ENCODE measurements at places on chromosomes 11 and 22.
A peak's percentile ranks its signal among the peaks of the same experiment; 100 is the strongest.

DNA sequence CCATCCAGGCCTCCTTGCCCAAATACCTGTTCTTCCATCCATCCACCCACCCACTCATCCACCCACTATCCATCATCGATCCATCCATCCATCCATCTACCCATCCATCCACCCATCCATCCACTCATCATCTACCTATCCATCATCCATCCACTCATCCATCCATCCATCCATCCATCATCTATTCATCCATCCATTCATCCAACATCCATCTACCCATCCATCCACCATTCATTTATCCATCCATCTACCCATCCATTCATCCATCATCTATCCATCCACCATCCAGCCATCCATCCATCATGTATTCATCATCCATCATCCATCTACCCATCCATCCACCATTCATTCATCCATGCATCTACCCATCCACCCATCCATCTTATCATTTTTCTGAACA, 413.2 kb downstream of the CTTN start:
- no peak for DNase-seq

DNA sequence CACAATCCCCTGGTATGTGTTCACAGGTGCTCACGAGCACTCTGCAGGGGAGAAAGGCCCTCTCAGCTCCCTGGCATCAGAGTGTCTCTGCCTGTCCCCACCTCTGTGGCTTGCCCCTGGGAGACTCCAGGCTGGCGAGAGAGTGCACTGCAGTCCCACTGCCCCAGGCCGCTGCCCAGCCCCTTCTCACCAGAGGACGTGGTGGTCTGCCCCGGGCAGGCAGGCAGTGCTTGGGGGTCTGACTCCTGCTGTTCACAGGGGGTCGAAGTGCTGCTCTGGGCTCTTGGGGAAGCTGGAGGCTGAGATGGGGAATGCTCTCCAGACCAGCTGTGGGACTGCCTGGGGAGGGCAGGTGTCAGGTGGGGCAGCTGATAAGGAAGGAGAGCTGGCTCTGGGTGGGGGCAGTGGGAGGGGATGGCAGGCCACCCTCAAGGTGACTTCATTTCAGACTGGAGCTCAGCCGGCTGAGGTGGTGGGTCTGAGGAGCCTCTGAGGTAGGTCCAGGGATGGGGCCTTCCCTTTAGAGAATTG, 151.0 kb upstream of the B3GAT1 start:
- DNase-seq: no peak

GRCh38 chr11:72439455-72439854, 5.1 kb upstream of the CLPB start:
- DNase-seq: no peak

GRCh38 chr11:124612567-124613246, 1.5 kb downstream of the PANX3 start:
- DNase-seq: no peak

DNA sequence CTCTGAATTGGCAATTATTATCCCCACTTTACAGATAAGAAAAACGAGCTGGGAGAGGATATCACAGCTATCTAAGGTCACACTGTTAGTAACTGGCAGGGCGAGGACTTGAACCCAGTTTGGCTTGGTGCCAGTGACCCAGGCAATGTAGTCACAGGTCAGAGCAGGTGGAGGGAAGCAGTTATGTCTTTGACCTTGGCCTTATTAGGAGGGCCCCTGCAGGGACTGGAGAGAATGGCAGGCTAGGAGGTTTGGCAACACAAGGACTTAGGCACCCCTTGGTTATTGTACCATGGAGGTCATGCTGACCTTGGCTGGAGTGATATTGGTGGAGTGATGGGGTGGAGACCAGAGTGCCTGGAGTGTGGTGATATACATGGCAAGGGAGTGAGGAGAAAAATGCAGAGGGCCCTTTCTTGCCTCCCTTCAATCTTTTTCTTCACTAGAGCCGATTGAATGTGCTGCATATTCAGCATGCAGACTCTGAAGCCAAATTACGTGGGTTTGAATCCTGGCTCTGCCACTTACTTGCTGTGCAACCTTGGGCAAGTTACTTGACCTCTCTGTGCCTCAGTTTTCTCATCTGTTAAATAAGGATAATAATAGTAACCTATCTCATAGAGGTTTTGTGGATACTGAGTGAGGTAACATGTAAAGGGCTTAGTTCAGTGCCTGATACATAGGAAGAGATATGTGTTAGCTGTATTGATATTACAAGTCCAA, 92.7 kb upstream of the TBCEL start:
- no peak for DNase-seq

DNA sequence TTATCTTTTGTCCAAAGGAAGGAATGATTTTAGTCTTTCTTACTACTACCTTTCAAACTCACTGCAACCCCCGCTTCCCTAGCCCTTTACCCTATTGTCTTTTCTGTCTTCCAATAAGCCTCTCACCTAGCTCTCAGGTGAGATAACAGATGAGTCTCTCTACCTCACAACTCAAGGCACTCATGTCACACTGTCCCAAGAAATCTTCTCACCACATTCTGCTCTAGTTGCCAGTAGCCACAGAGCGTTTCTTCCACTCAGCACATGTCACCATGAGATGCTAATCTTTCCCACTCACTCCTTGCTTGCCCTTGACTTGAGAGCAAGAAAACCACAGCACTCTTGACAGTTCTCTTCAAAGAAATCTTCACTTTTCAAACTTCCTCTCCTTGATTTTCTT, 32.7 kb upstream of the TMEM41B start:
- no peak for DNase-seq

GRCh38 chr11:19311308-19312030, 70.7 kb upstream of the E2F8 start:
- no peak for DNase-seq

DNA sequence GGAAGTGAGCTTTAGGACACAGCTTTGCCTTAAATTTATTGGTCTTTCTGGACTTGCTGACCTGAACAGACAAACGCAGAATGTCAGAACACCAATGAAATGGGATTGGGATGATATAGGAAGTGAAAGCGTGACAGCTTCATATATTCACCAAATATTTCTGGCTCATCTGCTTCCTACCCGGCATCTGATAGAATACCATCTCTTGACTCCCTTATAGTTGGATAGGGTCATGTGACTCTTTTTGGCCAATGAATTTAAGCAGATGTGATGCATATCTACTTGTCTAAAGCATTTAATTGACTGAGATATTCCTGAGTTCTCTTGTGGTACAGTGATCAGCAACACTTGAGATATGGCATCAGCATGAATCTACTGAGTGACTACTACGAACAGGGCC, 2.5 kb upstream of the CAPRIN1 start:
- DNase-seq: no peak

DNA sequence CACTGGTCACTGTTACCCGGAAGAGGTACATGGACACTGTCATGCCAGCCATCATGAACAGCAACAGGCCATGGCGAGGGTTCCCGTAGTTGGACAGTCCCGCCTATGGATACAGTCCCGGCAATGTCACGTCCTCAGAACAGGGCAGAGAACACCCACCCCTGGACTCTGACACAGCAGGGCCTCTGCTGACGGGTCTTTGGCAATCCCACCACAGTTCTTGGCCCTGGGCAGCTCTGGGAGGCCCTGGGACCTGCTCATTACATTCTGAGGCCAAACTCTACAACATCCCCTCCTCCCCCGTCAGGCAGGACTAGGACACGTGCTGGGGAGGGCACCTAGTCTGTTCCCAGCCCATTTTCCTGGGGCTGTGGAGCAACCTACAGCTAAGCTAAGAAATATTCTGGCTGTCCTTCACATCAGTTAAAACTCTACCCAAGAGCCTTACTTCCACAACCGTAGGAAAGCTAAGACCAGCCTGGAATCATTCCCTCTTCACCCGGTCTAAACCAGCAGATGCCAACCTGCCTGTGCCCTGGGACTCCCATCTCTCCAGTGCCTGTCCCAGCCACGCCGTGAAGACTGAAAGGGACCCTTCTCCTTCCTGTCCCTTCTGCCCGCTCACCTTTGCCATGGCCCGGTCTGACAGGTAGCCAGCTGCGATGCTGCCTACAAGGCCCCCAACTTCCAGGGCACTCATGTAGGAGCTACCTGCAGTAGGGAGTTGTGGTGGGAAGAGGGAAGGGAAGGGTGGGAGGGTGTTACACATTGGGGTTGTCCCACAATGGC, 4.5 kb downstream of the SLC37A4 start:
- DNase-seq: no peak

- DNase-seq: no peak
Measured at GRCh38 chr11:94938095-94939055, 35.0 kb downstream of the CWC15 start.

GRCh38 chr11:1288426-1289151, 20.8 kb downstream of the TOLLIP start:
- DNase-seq: no peak

DNA sequence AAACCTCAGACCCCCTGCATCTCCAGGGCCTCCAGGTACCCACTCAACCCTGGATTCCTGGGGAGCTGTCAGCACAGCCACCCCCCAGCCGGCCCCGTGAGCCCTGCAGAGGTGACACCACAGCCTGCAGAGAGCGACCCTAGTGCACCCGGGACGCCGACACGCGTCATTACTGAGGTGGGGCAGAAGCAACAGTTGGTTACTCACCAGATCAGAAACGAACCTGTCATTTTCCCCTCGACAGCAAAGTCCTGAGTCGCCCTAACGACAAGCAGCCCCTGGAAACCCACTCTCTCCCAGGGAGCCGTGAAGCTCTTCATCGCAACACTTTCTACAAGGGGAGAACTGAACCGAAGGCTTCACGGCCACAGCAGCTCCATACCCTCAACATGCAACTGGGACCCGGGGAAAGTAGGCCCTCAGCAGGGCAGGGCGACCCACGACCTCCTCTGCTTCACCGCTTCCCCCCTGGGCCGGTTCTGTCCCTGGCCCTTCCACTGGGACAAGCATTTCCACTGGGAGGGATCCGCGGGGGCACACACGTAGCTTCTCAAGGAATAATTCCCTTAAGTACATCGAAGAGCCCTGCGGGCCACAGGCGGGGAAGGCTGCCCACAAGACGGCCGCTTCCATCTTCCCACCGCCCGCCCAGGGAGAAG, 1.6 kb downstream of the BRD1 start:
- DNase-seq: peak; percentile 69

GRCh38 chr11:2348986-2349385, 28.1 kb upstream of the CD81 start:
- no peak for DNase-seq

DNA sequence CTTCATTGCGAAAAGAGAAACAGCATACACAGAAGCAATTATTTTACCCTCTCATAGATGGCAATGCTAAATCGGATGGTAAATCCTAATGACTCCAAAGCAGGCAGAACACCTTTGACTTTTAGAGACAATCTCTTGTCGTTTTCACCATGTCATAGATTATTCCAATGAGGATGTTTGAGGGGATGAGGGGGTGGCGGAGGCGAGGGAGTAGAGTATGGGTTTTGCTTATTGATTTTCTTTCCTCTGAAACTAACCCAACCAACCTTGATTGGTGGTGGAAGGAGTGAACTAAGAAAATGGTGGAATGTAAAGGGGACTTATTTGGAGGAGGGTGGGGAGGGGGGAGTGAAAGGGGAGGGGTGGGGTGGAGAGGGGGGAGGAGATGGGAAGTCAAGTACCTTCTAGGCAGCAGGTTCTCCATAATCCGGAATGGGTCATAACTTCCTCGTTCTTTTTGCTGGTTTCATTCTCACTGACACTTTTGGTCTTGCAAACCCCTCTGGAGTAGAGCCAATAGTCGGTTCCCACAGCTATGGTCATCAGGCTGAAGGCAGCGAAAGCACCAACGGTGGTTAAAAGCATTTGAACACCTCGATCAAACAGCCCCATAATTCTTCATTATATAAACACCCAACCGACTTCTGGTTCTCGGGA, 1.5 kb downstream of the CACNG2 start:
- DNase-seq: no peak

GRCh38 chr11:62137881-62138629, 14.2 kb downstream of the INCENP start:
- no peak for DNase-seq

DNA sequence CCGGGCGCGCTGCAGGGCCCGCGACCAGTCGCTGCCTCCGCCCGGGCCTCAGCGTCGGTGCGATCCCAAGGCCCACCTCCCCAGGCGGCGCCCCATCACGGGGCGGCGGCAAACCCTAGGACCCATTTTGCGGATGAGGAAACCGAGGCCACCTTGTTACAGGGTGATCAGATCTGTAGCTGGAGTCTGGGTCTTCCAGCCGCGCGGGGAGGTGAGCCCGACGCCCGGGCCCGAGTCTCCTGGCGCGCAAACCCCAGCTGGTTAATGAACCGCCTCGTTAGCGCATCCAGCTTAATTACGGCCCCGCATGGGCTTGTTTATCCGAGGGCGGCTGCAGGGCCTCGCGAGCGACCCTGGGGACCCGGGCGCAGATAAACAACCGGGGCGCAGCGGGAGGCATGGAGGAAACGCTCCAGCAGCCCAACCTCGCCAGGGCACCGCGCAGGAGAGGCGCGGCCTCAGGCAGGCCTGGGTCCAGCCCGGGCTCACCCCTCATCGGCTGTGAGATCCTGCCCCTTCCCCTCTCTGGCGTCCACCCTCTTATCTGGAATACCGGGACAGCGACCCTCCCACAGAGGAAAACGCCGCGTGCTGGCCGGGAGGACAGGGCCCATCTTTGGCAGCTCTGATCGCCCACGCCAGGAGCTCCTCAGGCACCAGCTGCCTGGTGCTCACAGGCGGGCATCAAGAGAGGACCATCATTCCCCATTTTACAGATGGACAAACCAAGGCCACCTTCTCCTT, 14.7 kb downstream of the OTUB1 start:
- no peak for DNase-seq

DNA sequence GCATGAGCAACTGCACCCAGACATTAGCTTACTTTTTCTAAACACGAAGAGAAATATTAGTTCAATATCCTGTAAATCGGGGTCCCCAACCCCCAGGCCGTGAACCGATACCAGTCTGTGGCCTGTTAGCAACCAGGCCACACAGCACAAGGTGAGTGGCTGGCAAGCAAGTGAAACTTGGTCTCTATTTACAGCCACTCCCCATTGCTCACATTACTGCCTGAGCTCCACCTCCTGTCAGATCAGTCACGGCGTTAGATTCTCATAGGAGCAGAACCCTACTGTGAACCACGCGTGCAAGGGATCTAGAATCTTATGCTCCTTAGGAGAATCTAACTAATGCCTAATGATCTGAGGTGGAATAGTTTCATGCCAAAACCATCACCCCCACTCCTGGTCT, 27.8 kb upstream of the DEPDC7 start:
- DNase-seq: no peak

- DNase-seq: no peak
Measured at GRCh38 chr22:32216911-32217310, 12.0 kb upstream of the RFPL2 start.
